GDM1 (cell line): ENCODE measurements at places on chromosomes 5 and 9.

DNA sequence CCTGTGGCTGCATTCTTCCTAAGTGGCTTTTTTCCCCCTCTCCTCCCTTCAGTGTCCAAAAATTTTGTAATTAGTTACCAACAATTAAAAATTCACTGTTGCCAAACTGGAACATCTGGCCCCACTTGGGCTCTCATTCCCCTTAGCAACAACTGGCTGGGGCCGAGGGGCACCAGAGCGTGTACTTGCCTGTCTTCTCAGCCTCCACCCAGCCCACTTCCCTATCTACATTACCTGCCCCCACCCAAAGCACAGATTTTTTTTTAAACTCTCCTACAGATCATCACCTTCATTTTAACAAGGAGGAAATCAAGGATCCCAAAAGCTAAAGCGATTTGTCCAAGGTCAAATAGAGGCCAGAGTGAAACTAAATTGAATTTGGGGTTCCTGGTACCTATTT is 278.8 kb downstream of the EBF1 start:
- DNase-seq: no peak

DNA sequence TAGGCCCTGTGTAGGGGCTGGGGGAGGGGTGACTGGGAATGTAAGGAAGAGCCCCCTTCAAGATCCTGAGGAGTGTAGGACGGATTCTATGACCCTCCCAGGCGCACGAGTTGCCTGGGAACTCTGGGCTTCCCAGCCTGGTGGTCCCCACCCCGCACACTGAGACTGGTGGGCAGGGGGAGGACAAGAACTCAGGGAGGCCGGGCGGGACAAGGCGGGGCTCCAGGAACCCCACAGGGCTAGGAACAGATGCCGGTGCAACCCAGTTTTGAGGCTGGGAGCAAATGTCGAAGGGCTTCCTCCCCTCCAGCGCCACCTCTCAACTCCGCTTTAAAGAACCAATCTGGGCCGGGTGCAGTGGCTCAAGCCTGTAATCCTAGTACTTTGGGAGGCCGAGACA is 1.3 kb upstream of the VDAC1 start:
- no peak for DNase-seq

DNA sequence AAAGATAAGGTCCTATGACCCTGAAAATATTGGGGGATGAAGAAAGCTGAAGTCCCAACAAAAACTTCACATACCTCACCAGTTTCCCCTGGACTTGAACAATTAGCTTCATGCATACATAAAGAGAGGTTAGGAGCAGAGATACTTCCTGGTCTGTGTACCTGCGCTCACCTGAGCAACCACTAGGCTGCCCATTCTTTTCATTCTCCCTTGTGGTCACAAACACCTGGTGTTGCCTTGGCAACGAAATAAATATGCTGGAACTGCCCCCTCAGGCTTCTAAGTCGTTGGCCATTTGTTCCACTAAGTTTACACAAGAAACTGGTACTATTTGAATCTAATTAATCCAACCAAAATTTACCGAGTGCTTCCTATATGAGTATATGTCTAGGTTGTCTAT is 18.1 kb downstream of the OTP start:
- DNase-seq: no peak

GRCh38 chr5:33867241-33867640 is 24.5 kb downstream of the ADAMTS12 start:
- no peak for DNase-seq

DNA sequence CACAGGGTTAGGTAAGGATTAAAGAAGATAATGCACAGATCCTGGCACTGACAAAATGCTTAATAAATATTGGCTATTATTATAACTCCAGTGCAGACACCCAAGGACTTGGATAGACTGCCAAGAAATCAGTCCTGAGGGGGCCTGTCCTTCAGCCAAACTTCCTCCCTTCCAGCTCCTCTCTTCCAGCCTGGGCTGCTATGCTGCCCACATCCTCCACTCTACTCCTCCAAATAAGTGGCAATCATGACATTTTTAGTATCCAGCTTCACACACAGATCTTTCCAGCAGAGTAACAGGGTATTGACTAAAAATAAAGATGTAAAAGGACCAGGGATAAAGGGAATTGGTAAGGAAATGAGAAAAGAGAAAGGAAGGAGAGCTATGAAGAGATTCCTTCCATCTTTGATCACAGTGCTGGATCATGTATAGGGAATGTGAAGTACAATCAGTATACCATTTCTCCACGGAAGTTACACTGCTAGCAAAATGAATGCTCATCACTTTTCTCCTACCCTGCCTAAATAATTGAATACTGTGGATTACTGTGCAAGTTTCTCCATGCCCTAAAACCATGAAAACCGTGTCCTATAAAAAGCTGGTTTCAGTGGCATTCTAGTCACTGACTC is 136.0 kb upstream of the OSMR start:
- DNase-seq: no peak

GRCh38 chr9:17625644-17626388 is 47.0 kb downstream of the SH3GL2 start:
- DNase-seq: no peak
